ENCODE measurements at places on chromosomes 2 and 18.

GRCh38 chr2:202870431-202871299 is 901 bp downstream of the ICA1L start:
- DNase-seq = peak; percentile 89

GRCh38 chr2:1662606-1663180 is 81.6 kb downstream of the PXDN start:
- DNase-seq = no peak

DNA sequence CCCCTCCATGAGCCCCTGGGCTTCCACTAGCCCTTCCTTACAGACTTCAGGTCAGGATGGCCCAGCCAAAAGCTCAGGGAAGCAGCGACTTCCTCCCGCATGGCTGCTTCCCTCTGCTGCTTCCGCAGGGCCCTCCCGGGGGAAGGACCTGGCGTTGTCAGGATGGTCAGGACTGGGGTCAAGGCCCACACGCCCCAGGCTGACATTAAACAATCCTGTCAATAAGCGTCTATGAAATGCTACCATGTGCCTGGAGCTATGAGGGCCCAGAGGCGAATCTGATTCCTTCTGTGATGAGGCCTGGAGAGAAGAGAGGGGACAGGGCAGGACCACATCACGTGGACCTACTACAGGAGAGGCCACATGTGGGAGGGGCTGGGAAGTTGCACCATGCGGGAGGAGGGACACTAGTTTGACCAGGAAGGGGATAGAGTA is 17.3 kb downstream of the CYS1 start:
- no peak for DNase-seq

DNA sequence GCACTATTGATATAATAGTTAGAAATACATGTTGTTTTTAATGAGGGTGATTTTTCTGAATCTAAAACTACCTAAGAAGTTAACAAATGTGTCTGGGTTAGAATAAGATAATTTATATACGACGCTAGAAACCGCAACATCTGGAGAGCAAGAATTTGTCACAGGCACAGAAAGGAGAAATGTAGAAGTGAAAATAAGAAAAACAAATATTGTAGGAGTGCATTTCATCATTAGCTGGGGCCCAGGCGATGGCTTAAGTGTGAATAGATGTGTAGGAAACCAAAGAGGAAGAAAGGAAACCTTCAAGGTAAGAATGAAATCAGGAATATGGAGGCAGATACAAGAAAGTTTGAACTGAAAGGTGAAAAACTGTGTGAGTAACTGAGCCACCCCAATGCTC is 90.3 kb downstream of the LRP2 start:
- DNase-seq = no peak

DNA sequence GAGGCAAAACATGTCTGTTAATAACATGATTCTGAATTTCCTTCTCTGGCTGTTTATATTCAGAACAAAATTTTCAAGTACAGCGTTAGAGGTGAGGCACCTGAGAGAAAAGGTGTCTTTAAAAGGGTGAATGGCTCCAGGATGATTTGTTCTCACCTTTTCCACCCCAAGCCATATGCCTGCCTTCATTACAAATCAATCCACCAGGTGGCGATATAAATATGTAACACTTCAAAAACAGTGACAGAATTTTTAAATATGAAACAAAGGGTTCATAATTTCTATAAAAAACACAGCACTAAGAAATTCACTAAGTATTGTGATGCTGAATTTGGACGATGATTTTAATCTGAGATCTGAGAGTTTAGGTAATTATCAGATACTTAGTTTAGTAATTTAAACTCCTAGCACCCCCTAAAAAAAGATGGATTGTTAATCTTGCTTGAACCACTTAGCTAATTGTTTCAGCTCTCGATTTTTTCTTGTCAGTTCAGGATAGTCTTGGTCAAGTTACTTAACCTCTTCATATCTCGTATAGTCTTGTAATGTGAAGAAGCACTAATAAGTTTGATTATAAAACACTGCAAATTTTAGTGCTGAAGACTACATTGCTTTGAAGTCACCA is 528.8 kb downstream of the CPS1 start:
- peak; percentile 21 for DNase-seq

DNA sequence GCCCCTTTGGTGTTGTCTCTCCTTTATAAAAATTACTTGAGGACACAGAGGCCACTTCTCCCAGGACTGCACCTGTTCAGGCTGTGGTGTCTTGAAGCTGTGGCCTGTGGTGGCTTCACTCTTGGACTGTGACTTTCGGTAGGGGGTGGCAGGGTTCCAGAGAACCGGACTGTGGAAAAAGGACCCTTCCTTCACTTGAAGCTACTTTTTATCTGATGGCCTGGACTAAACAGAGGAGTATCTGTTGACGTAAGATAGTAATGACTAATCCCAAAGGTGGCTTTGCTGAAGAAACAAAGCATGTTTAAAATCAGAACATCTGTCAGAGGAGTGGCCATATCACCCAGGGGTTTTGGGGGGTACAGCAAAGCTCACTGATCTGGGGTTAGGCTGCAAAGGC is 60.8 kb downstream of the CENPO start:
- no peak for DNase-seq

DNA sequence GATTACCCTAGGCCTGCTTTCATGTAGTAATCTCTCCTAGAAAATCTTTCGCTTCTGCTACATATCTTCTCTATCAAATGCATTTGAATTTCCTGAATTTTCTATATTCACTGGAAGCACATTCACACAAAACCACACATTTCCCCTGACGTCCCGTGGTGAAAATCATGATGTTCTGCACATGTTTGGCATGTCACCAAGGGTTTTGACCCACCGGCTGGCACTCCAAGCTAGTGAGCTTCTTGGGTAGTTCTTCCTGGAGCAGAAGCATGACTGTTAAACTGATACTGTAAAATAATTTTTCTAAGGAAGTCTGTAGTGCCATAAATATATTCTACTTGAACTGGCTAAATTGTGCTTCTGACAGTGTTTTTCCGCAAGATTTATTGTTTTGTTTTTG is 510.1 kb upstream of the SLC8A1 start:
- no peak for DNase-seq

DNA sequence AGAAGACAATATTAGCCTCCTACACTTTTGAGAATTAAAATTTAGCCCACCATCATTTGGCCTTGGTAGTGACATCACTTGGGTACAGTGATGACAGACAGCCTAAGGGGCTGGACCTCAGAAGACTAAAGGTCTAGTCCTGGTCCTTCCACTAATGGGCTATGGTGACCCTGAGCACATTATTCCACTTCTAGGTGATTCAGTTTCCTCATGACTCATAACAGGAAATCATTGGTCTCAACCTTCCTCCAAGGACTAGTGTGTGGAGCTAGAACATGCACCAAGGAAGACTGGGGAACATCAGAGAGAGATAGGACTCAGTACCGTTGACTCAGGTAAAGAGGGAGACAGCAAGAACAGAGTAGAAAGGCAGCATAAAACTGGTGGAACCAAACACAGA is 64.0 kb downstream of the TFCP2L1 start:
- no peak for DNase-seq

- no peak for DNase-seq
Observed at GRCh38 chr2:120495586-120495985, 149.7 kb downstream of the INHBB start.

Measured in muscle of back (tissue), 13 donors.